ENCODE measurements at places on chromosomes 12 and 14.

GRCh38 chr14:39060818-39061437 is 42.1 kb downstream of the SEC23A start:
- DNase-seq = no peak

GRCh38 chr14:54462048-54462447 is 20.9 kb upstream of the CNIH1 start:
- no peak for DNase-seq

- no peak for DNase-seq
Observed at GRCh38 chr12:5643266-5643665, 211.4 kb downstream of the NTF3 start.

GRCh38 chr12:1220127-1221092 is 229.4 kb downstream of the ERC1 start:
- no peak for DNase-seq

DNA sequence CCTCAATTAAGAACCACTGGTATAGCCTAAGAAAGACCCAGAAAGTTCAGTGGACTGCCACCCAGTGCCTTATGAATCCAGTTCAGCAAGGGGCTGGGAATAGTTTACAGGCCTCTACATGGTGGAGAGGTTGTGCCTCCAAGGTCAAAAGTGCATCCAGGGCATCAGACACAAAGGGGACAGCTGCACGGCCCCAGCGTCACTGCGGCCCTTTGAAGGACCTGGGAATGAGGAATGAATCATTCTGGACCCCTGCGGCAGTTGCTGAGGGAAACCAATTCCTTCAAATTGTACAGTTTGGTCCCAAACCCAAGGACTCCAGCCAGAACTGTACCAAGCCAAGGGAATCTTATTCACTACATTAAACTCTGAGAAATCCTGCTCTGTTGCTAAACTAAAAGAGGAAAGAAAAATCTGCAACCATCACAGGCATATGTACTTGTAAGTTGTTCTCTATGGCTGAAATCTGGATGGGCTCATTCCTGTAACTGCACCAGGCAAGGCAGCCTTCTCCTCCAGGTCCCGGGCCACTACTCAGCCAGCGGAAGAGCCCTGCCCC is 10.9 kb upstream of the NGB start:
- DNase-seq = no peak

- DNase-seq = no peak
Observed at GRCh38 chr14:101920271-101920670, 44.1 kb upstream of the DYNC1H1 start.

- DNase-seq = peak; percentile 98
Observed at GRCh38 chr14:23056145-23056955, 970 bp downstream of the CDH24 start.

GRCh38 chr12:53063708-53064612 is 14.1 kb downstream of the TNS2 start:
- no peak for DNase-seq

GRCh38 chr12:111570084-111570961 is 28.8 kb downstream of the ATXN2 start:
- no peak for DNase-seq

GRCh38 chr14:77000340-77001270 is 27.9 kb downstream of the IRF2BPL start:
- no peak for DNase-seq

- no peak for DNase-seq
Observed at GRCh38 chr12:28568118-28568517, 377.9 kb downstream of the CCDC91 start.

DNA sequence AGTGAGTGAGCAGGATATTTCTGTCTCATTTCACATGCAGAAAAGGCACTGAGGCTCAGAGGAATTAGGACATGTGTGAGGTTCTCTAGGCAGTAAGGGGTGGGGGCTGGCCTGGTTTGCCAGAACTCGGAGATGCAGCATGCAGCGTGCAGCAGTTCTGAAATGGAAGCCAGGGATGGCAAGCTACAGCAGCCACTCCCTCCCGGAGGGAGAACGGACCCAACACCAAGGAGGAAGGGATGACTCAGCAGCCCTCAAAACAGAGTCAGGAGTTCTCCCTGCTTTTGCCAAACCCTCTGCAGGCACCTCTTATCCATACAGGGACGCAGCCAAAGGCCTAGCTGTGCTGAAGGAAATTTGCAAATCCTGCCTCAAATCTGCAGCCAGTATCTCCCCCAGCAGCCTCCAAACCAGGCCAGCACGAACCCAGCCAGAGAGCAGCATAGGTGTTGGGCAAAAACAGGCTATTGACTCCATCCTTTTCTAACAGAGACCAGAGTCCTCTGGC is 10.3 kb upstream of the SERPINA3 start:
- DNase-seq = no peak

GRCh38 chr12:71710276-71711125 is 24.6 kb downstream of the TMEM19 start:
- no peak for DNase-seq

DNA sequence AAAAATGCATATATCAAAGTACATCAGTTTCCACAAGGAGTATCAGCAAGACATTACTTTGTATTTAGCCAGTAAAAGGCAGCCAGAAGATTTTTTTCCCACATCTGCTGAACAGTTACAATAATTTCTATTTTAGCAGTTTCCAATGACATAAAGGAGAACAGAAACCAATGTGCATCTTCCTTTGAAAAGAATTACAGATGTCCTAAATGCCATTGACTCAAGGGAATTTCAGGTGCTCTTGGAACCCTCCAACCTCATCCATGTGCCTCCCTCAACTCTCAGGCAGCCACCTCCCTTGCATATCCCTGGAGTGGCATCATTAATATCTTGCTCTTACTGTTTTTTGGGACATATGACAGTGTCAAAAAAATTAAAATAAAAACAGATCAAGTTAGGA is 62.2 kb upstream of the ST8SIA1 start:
- DNase-seq = no peak

- peak; percentile 97 for DNase-seq
Observed at GRCh38 chr12:57611108-57611826, at the start of gene ARHGEF25. TSS of gene ARHGEF25 (plus strand) at chr12:57611435. CDS start at chr12:57611895, 460 bp downstream.

DNA sequence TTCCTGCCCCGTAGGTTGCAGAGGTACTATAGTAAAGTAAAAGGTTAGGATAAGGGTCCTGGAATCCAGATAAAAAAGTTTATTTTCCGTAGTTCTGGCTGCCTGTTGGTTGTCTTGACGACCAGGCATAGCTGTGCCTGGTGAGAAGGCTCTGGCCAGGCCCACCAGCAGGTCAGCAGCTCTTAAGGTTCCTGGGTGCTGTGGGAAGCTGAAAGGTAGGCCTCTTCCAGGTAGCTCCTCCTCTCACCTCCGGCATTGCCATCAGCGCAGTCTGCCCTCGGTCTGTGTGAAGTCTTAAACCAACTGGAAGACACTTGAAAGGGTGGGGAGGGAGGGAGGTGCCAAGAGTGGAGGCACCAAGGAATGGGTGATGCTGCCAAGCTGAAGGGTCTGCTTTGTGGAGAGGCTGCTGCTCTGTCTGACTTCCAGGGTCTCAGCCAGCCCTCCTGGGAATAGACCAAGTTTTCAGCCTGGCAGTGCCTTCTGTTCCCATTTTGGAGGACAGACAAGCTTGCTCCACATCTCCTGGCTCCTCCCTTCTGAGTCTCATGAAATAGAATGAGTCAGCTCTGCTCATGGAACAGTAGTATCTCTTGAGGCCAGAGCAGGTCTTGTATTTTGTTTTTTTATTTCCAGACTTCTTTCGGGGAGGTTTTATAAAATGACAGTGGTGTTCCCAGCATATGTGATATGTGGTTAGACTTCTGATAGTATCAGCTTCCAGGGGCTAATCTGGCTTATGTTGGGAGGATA is 5.2 kb upstream of the ACADS start:
- no peak for DNase-seq

- DNase-seq = no peak
Observed at GRCh38 chr14:72812292-72812851, 81.5 kb downstream of the DPF3 start.

DNA sequence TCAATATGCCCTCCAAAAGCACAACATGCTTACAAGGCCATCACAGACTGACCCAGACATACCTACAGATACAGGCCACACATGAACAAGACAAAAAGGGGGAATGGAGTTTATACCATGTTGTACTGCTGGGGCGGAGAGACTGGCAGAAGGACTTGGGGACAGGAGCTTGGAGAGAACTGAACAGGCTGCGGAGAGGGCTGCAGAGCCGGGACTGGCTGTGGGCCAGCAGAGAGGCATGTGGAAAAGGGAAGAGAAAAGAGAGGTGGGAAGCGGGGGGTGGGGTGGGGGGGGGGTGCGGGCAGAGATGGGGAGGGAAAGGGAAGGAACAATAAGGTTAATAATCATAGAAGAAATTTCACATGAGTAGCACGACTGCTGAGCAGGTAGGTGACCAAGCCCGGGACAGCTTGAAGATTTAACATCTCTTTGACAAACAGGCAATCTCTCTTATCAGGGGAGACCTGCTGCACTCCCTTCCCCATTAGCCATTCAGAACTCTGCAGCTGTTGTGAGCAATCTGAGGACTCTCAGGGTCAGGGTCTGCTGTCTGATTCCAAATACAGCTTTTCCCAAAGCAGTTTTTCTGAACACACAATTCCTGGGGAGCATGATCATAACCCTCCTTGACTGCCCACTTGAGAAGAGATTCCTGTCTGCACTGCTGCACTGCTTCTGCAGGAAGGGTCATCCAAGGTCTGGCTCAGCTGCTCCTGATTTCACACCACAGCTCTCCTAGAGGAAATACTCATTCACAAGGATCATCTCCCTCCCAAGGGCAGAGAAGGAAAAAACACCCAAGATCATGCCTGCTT is 21.6 kb upstream of the STAC3 start:
- DNase-seq = no peak

DNA sequence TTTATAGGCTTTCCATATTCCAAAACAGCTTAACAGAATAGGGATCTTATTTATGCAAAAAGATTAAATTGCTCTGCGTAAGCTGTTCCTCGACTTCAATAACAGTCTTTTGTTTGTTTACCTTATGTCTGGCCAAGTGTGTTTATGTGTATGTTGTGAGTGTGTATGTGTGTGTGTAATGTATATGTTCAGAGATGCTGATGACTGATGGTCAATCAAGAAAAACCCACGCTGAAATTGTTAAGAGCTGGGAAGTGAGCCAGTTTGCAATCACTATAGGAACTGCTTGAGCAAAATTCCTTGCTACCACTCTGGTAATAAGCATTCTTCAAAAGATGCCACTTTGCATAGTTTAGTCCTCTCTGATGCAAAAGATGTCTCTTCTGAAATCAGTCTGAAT is 59.6 kb downstream of the PRKD1 start:
- no peak for DNase-seq

GRCh38 chr14:28760431-28760996 is 6.1 kb upstream of the FOXG1 start:
- no peak for DNase-seq

- DNase-seq = no peak
Observed at GRCh38 chr12:9925705-9926393, 6.3 kb downstream of the CLEC2A start.

DNA sequence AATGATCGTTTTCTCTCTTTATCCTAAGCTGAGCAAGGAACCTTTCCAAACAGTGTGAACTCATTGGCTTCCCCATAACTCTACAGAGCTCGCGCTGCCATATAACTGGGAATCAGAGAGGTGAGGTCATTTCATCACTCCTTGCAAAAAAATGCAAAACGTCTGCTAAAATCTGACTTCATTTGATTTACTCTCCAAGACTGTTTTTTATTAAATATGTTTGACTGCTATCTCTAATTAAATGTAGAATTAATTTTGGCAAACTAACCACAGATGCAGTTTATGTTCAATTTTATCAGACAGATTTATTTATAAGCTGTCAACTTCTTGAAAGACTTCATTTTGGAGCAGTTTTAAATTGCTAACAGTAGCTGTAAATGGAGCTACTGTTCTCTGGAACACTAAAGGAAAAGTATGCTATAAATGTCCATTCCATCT is 131.6 kb upstream of the SOX5 start:
- no peak for DNase-seq

GRCh38 chr14:104935955-104936354 is 11.3 kb downstream of the PLD4 start:
- DNase-seq = no peak

GRCh38 chr14:75295061-75295461 is 16.4 kb downstream of the FOS start:
- no peak for DNase-seq

GRCh38 chr12:49069507-49070346 is at the start of gene RHEBL1:
TSS of gene RHEBL1 (minus strand) at chr12:49069979. CDS start at chr12:49069785, 194 bp downstream.
- peak; percentile 93 for DNase-seq

DNA sequence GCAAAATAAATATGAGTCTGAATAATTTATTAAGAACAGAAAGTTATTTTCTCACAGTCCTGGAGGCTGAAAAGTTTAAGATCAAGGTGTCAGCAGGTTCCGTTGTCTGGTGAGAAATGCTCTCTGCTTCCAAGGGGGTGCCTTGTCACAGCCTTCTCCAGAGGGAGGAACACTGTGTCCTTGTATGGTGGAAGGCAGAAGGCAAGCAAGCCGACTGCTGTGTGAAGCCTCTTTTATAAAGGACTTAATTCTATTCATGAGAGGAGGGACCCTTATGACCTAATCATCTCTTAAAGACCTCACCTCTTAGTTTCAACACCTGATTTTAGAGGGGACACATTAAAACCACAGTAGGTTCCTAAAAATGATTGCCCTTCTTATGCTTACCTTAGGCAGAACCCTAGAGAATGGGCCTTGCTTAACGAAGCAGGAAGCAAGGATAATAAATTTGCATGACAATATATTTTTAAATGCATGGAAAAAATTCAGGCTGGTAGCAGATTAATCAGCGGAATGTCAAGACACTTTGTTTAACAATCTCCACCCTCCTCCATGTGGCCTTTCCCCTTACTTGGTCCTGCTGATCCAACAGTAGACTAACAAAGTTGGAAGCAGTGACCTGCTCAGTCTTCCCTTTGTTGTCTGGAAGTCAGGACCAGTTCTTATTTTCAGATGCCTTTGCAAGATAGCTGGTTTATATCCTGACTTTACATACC is 154.9 kb downstream of the DYRK2 start:
- DNase-seq = no peak

DNA sequence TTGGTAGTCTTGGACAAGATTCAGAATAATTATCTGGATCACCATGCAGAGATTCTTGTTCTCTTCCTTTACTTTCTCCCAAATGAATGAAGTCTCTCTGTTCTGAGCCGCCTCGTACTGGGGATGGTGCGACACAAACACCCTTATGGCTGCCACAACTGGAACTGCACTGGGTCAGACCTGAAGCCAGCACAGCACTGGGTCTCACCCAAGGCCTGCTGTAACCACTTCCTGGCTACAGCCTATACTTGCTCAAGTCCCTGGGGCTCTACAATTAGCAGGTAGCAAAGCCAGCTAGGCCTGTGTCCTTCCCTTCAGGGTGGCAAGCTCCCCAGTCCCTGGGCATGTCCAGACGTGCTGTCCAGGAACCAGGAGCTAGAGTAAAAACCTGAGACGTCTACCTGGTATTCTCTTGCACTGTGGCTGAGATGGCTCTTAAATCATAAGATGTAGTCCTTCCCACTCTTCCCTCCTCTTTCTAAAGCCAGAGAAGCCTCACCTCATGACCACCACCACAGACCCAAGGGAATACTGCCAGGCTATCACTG is 27.6 kb downstream of the IFNG start:
- no peak for DNase-seq

- DNase-seq = no peak
Observed at GRCh38 chr12:63423839-63424238, 244.5 kb downstream of the DPY19L2 start.

GRCh38 chr12:65958456-65958855 is 134.2 kb downstream of the HMGA2 start:
- no peak for DNase-seq

- no peak for DNase-seq
Observed at GRCh38 chr14:27012641-27013040, 414.8 kb upstream of the NOVA1 start.
